ENCODE measurements at places on chromosomes 7 and 10.

GRCh38 chr10:8463853-8464252 is 409.4 kb downstream of the GATA3 start:
- peaks cover 46% of the 10 kb centered on the region for H3K27me3 ChIP-seq
- H3K36me3 ChIP-seq: no peaks in the 10 kb centered on the region
- no peaks in the 10 kb centered on the region for H3K4me1 ChIP-seq
- H3K27ac ChIP-seq: no peak overlapping the region
- H3K4me3 ChIP-seq: no peak overlapping the region

DNA sequence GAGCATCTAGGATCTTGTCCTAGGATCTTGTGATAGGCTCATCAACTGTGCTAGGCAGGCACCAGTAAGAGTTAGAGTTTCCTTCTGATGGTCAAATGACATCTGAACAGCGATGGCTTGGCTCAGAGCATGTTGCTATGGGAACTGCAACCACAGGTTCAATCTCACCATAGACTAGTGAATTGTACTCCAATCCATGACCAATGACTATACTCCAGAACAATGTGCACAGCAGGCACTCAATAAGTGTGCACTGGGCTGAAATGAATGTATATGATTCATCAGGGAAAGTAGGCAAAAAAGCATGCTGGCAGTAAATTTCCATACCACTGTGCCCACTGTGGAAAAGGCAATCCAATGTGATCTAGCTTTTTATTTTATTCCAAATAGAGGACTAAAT is 163.6 kb upstream of the HPS1 start:
- no peaks in the 10 kb centered on the region for H3K36me3 ChIP-seq
- no peaks in the 10 kb centered on the region for H3K4me1 ChIP-seq
- H3K27ac ChIP-seq: no peak overlapping the region
- no peak for DNase-seq
- no peak overlapping the region for H3K4me3 ChIP-seq

- peaks cover 22% of the 10 kb centered on the region for H3K27me3 ChIP-seq
- H3K36me3 ChIP-seq: no peaks in the 10 kb centered on the region
- no peak overlapping the region for H3K27ac ChIP-seq
- peaks cover 16% of the 10 kb centered on the region for H3K4me1 ChIP-seq
Measured at GRCh38 chr7:26147030-26147429, 5.0 kb upstream of the NFE2L3 start.

DNA sequence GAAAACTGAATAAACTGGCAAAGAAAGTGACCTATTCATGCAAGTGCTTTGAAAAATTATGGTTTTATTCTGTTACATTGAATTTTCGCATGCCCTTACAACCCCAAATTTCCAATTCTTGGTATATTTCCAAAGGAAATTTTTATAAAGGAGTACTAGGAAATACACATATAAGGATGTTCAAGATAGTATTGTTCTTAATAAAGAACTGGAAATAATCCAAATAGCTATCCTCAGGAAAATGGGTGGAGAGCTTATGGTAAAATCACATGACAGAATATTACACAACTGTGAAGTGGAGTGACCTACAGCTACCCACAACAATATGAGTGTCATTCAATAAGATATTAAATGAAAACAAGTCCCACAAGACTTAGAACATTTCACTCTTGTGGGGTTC is 138.9 kb upstream of the BMPER start:
- peaks cover 6% of the 10 kb centered on the region for H3K4me1 ChIP-seq
- H3K4me3 ChIP-seq: no peak overlapping the region

- H3K27ac ChIP-seq: peak overlapping the region; percentile 9
- no peak for DNase-seq
- peaks cover 10% of the 10 kb centered on the region for H3K27me3 ChIP-seq
- H3K4me1 ChIP-seq: peaks cover 8% of the 10 kb centered on the region
Measured at GRCh38 chr7:144842377-144842851, 6.6 kb upstream of the TPK1 start.

- H3K4me1 ChIP-seq: no peaks in the 10 kb centered on the region
- no peak for DNase-seq
- no peak overlapping the region for H3K4me3 ChIP-seq
- H3K36me3 ChIP-seq: no peaks in the 10 kb centered on the region
- no peaks in the 10 kb centered on the region for H3K27me3 ChIP-seq
- H3K27ac ChIP-seq: no peak overlapping the region
Measured at GRCh38 chr10:76552091-76552873, 1085.3 kb downstream of the KCNMA1 start.

DNA sequence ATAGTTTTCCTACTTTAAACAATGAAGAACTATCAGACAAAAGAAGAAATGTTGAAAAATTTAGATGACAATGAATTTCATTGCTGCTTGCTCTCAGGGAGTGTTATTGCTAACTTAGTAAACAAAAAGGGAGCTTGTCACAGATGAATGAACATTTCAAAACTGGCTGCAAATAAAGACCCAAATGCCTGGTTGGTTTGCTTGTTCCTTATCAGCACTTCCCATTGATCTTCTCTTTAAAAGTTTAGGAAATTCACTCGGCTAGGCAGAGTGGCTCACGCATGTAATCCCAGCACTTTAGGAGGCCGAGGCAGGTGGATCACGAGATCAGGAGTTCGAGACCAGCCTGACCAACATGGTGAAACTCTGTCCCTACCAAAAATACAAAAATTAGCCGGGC is 167.2 kb downstream of the RAPGEF5 start:
- H3K27me3 ChIP-seq: peaks cover 20% of the 10 kb centered on the region
- H3K4me3 ChIP-seq: no peak overlapping the region
- no peaks in the 10 kb centered on the region for H3K36me3 ChIP-seq
- no peaks in the 10 kb centered on the region for H3K4me1 ChIP-seq

DNA sequence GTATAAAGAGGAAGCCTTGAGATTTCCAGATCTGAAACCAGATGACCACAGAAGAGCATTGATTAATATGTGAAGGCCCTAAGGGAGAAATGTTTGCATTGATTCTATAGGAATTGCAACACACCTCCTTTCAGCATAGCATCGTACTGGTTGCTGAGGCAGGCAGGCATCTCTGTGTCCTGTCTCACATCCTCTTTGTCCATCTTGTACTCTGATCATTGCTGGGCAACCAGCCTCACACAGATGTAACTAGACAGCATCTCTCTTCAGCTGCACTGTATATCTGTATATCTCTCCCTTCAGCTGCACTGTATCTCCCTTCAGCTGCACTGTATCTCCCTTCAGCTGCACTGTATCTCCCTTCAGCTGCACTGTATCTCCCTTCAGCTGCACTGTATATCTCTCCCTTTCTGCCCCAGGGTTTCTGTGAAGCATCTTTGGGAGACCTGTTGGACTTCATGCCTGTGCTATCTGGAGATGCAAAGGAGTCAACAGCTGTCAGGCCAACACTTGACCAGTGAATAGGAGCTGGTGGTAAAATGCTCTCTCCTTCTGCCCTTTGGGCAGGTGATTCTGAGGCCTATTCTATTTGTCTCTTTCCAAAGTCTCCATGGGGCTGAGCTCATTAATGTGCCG is 40.3 kb downstream of the TMEM178B start:
- DNase-seq: no peak
- H3K4me3 ChIP-seq: no peak overlapping the region

DNA sequence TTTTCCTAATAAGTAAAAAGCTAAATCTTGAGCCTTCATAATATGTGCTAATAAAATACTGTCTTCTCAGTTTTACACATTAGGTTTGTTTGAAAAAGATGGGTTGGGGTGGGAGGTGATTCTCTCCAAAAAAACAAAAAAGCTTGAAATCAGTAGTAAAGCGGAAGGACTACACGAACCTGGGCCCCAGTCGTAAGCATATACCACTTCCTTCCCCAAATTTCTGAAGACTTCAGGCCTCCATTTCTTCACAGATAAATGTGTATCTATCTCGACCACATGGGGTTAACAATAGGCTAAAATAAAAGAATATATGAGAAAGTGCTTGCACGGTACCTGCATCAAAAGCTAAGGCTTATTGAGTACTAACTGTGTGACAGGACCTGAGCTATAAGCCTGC is 51.6 kb upstream of the PAX2 start:
- H3K4me3 ChIP-seq: no peak overlapping the region
- peaks cover 34% of the 10 kb centered on the region for H3K27me3 ChIP-seq
- H3K4me1 ChIP-seq: no peaks in the 10 kb centered on the region
- H3K27ac ChIP-seq: no peak overlapping the region

DNA sequence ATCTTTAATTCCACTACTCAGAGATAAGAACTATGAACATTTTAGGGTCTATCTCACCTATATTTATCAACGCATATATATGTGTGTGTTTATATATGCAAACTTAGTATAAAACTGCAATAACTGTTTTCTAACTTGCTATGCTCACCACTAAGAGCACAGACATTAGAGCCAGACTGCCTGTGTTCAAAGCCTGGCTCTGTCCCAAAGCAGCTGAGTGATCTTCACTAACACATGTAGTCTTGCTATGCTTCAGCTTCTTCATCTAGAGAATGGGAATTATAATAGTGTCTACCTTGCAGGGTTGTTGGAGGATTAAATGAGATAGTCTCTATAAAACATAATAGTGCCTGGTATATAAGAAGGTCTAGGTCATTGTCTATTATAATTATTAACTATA is 165.5 kb downstream of the MAGI2 start:
- H3K27me3 ChIP-seq: no peaks in the 10 kb centered on the region
- no peak overlapping the region for H3K4me3 ChIP-seq
- H3K27ac ChIP-seq: no peak overlapping the region
- H3K36me3 ChIP-seq: no peaks in the 10 kb centered on the region
- H3K4me1 ChIP-seq: no peaks in the 10 kb centered on the region

- H3K4me3 ChIP-seq: no peak overlapping the region
- peaks cover 13% of the 10 kb centered on the region for H3K36me3 ChIP-seq
- DNase-seq: no peak
- peaks cover 47% of the 10 kb centered on the region for H3K4me1 ChIP-seq
- no peaks in the 10 kb centered on the region for H3K27me3 ChIP-seq
Measured at GRCh38 chr10:50517626-50518025, 106.1 kb downstream of the SGMS1 start.

GRCh38 chr10:100970914-100971811 is 1.9 kb downstream of the SEMA4G start:
- H3K27ac ChIP-seq: no peak overlapping the region
- peaks cover 17% of the 10 kb centered on the region for H3K4me1 ChIP-seq
- H3K27me3 ChIP-seq: no peaks in the 10 kb centered on the region
- H3K36me3 ChIP-seq: no peaks in the 10 kb centered on the region

DNA sequence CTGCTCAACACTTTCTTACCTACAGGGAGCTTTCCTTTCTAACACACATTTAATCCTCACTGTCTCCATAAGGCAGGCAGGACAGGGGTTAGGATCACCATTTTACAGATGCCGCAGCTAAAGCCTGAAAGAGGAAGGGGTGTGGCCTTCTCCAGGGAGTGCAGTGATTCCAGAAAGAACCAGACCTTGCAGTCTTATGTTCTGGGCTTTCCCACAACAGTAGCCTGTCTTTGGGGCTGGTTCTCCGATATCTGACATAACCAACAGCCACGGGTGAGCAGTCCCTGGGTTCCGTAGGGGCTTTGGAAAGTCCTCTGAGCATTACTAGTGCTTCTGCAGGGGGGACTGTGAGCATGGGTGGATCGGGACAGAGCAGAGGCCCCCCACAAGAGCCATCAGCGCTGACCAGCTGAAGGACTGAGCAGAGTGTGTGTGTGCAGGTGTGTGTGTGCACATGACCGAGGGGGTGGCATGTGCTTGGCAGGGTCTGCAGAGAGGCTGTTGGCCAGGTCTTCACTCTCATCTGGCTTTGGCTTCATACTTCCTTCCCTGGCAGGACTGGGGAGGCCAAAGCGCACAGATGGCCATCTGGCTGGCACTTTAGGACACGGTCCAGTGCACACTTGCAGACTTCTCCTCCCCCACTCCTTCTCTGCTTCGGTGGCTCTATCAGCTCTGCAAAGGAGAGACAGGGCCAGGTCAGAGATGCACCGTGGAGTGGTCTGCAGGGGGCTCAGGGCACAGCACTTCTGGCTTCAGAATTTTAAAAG is 400.3 kb downstream of the RPS24 start:
- H3K36me3 ChIP-seq: no peaks in the 10 kb centered on the region
- no peaks in the 10 kb centered on the region for H3K4me1 ChIP-seq
- no peak for DNase-seq
- H3K4me3 ChIP-seq: no peak overlapping the region
- no peak overlapping the region for H3K27ac ChIP-seq

DNA sequence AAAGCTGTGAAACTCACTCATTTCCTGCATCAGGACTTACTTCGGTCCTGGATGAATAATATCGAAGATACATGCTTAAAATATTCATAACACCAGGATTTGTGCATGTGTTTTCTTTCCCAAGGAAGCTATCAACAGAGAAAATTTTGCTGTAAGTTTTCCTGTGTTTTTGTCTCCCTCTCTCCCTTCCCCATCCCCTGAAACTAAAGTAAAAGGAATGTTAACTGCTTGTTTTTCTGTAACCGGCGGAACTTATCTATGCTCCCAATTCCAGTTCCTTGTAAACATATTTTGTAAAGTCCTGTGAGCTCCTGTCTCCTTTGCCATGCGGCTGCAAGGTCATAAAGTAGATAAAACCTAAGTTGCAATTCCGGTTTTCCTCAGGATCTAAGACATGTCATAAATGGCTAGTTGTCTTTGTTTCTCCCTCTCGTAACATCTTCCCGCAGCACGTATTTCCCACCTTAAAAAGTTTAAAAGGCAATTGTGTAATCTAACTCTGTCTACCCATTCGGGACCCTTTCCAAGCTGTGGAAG is 79.0 kb upstream of the POM121L12 start:
- no peaks in the 10 kb centered on the region for H3K27me3 ChIP-seq
- H3K27ac ChIP-seq: no peak overlapping the region
- H3K4me1 ChIP-seq: no peaks in the 10 kb centered on the region
- no peaks in the 10 kb centered on the region for H3K36me3 ChIP-seq

DNA sequence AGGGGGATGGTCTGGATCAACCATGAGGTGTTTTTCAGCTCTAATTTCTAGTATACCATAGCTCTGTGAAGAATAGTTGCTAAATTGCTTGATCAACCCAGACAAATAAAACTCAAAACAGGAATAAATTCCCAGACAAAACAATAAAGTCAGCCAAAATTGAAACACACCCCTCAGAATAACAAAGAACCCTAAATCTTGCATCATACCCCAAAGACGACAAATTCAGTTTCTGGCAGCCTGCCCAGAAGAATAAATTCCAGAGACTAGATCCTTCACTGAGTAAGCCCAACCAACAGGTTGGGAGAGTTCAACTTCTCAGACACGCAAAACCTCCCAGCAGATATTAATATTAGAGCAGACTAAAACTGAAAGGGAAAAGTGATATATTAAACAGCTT is 11.2 kb upstream of the SEM1 start:
- no peaks in the 10 kb centered on the region for H3K4me1 ChIP-seq
- no peak overlapping the region for H3K4me3 ChIP-seq
- H3K27me3 ChIP-seq: peaks cover 70% of the 10 kb centered on the region
- no peak for DNase-seq

- no peak overlapping the region for H3K27ac ChIP-seq
- H3K36me3 ChIP-seq: no peaks in the 10 kb centered on the region
- no peak for DNase-seq
Measured at GRCh38 chr7:132242192-132242812, 334.0 kb downstream of the PLXNA4 start.

GRCh38 chr10:42934351-42934811 is 142.5 kb upstream of the RET start:
- DNase-seq: no peak
- peaks cover 2% of the 10 kb centered on the region for H3K36me3 ChIP-seq
- H3K4me1 ChIP-seq: peaks cover 17% of the 10 kb centered on the region
- H3K27ac ChIP-seq: no peak overlapping the region
